Stimulated activated CD4-positive, alpha-beta T cell treated with anti-CD3 and anti-CD28 coated beads, Interleukin-1b, Interleukin-23, amount 100 ng/mL, for 1 hour (primary cell): ENCODE measurements at places on chromosomes 5 and 9.

DNA sequence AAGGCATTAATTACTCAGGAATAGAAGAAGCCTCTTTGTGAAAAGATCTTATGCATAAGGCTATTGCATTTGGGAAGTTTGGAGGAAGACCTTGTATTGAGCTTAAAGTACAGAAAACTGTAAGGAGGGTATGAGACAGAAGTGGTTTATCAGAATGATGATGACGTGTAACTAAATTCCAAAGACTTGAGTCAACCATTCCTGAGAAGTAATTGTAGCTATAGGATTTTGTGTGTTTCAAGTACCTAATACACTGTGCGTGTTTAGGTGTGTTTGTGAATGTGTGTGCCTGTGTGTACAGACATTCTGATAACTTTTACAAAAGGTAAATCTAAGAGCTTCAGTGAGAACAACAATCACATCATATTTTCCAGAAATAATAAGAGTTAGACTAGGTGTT is 46.5 kb upstream of the IRX2 start:
- DNase-seq: no peak

DNA sequence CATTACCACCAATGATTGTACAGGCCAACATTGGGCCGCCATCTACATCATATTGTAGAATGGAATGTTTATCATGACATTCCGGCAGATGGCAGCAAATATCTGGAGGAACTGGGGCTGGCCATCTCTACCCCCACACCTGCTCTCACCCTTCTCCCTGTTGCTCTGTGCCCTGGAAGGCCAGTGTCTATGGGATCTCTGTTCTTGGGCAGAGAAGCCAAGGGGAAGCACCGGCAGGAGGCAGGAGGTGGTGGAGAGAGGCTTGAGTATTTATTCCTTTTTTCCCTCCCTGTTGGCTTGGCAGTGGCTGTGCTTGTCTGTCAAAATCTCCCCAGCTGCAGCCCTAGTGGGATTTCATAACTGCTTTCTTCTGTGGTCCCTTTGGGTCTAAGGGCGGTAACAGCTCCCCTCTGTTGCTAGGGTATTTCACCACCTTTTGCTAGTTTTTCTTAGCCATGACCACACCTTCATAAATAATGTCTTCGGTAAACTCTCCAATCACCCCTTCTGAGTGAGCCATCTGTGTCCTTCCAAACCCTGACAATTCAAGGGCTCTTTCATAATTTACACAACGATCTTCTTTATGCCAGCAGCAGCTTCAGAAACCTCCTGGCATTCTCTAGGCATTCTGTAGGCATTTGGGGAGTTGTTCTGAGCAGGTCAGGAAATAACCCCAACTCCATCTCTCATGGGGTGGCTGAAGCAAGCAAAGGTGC is 225.8 kb downstream of the MELK start:
- DNase-seq: no peak

GRCh38 chr9:128001779-128002298 is 21.1 kb upstream of the EEIG1 start:
- no peak for DNase-seq

DNA sequence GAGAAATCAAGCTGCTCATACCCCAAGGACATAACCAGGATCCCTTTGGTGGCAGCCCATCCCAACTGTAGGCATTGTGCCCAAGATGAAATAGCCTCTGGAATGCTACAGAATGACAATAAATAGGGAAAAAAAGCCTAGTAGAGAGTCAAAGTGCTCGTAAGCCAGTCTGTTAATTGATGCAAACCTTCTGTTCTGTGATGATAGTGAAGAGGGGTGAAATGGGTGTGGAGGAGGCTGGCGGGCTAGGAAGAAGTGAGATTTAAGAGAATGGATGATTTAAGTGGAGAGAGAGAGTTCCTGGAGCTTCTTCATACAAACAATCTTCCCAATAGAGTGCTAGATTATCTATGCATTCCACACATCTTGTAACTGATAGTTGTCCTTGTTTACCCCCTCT is 301.0 kb upstream of the PCSK5 start:
- no peak for DNase-seq

GRCh38 chr9:79962836-79963235 is 391.1 kb downstream of the TLE4 start:
- DNase-seq: no peak

DNA sequence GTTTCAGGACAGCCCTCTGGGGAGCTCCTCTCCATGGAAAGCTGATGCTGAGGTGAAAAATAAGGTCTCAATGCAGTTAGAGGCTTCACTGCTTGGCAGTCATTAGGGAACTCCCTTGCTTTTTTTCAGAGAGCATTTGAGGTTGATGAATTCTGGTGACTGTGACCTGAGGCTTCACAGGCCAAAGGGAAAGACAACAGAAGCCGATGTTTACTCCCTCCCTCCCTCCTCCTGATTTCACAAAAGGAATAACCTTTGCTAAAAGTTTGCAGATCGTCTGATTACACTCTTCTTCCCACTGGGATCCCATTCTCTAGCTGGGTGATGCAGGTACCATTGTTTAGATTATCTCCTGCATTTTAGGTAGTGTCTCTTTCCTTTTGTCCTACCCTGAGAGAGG is 329.4 kb downstream of the KIF4B start:
- DNase-seq: no peak

GRCh38 chr5:126947146-126948010 is 83.0 kb downstream of the MARCHF3 start:
- no peak for DNase-seq
